Central memory CD8-positive, alpha-beta T cell (primary cell): ENCODE measurements at places on chromosomes 4 and X.

DNA sequence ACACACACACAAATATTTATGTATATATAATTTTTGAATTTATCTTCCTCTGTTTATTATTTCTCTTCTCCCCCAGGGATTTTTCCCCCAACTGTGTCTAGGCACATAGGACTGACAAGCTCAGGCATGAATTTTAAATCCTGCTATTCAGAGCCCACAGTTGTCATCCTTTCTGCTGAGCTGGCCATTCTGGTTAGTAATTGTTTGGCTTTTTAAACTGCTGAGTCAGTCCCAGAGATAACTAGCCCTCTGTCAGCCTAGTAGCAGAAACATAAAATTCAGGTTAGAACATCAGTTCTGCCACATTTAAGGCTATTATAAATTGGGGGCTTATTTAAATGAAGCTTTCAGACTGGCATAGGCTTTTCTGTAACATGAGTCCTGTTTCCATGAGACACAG, 151.7 kb upstream of the MAOA start:
- DNase-seq: no peak

DNA sequence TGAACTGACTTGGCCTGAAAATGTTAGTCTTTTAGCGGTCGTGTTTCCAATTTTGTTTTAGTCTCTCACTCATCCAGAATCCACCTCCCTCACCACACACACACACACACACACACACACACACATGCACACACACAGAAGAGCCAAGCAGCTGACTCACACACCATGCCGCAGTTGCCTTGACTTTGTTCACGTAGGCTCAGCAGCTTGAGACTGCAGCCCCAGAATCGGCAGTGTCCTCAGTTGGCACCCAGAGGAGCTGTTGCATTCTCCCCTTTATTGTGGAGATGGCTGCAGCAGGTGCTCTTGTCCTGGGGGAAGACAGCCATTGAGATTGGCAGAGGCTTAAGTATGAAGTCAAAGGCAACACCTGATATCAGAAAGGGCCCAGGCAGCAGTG, 20.9 kb upstream of the XPNPEP2 start:
- no peak for DNase-seq

- no peak for DNase-seq
Observed at GRCh38 chr4:73831569-73831968, 4.9 kb upstream of the CXCL6 start.

- DNase-seq: no peak
Observed at GRCh38 chrX:46704767-46705386, 54.0 kb downstream of the SLC9A7 start.

DNA sequence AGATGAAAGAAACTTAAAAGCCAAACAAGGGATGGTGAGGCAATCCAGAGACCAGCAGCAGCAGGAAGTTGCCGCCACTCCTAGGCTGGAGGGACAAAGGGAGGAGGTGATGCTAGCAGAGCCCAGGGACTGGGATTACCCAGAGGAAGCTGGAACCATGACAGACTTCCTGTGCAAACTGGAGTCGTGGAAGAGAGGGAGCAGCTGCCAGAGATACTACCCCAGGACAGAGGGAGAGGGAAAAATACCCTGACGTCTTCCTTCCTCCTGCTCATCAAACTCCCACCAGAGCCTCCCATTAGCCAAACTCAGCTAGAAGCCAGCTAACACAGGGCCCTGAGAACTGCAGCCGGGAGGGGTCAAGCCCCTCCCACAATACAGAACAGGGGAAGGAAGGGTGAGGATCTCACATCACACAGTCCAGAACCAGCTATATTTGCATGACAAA, 101.2 kb upstream of the KLF3 start:
- DNase-seq: no peak

GRCh38 chr4:98908182-98908581, 20.8 kb downstream of the EIF4E start:
- no peak for DNase-seq

- no peak for DNase-seq
Observed at GRCh38 chr4:103996064-103996463, 276.3 kb upstream of the TACR3 start.
